ENCODE measurements at places on chromosomes 2 and 18. TPM values are rescaled to one million over a fixed set of nuclear protein-coding genes. Genes with fewer than 3 reads are reported as not detected.

The SULT1C2 gene
- total RNA-seq: not detected

The C2orf68 gene
- total RNA-seq: 16.8 TPM

DNA sequence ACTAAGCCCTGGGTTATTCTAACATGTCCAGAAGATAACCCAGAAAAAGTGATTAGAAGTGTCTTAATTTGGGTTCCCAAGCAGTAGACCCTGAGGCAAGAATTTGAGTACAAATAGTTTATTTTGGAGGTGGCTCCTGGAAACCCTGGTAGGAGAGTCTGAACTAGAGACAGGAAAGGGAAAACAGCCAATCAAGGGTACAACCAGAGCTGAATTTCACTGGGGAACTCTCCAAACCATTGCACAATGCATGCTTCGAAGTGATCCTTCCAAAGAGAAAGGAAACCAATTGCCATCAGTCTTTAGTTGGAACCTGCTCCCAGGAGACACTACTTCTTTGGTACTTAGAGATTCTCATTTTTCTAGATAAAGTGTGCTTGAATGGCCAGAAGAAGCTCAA, 361.5 kb downstream of the MBD2 start:
- DNase-seq: no peak

- DNase-seq: no peak
These were observed 14.9 kb downstream of the ESPNL start for GRCh38 chr2:238114851-238115660.

GRCh38 chr2:126614524-126615227, 41.3 kb upstream of the GYPC start:
- DNase-seq: no peak
